ENCODE measurements at places on chromosomes 3 and 15.

- no peak for DNase-seq
Measured at GRCh38 chr3:62281726-62282125, 91.6 kb downstream of the FEZF2 start.

- DNase-seq, result no peak
Measured at GRCh38 chr3:152100491-152101132, 168.1 kb upstream of the MBNL1 start.

GRCh38 chr15:65856821-65857455 is 12.4 kb upstream of the RAB11A start:
- DNase-seq, result peak; percentile 49

- DNase-seq, result no peak
Measured at GRCh38 chr3:50147447-50147846, 7.7 kb upstream of the SEMA3F start.

GRCh38 chr3:187267306-187267705 is 24.2 kb downstream of the MASP1 start:
- DNase-seq, result no peak

- peak; percentile 25 for DNase-seq
Measured at GRCh38 chr3:8458711-8459110, 42.9 kb upstream of the LMCD1 start.

- DNase-seq, result no peak
Measured at GRCh38 chr3:35137612-35138011, 501.7 kb upstream of the ARPP21 start.

DNA sequence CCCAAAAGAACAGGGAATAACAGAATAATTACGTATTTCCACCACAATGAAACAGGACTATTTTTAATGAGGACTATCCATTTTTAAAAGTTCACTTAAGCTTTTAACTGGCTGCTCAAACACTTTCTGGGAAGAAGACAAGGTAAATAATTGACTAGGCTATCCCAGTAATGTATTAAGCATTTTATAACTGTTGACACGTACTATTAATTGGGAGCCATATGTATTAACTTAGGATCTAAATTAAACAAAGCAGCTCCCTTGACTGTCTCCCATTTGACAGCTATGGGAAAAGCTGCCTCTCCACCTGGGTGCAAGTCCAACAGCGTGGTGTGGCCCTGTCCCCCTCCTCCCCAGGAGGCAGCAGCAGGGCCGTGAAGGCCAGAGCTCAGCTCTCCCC is 36.1 kb downstream of the MYO5C start:
- no peak for DNase-seq

DNA sequence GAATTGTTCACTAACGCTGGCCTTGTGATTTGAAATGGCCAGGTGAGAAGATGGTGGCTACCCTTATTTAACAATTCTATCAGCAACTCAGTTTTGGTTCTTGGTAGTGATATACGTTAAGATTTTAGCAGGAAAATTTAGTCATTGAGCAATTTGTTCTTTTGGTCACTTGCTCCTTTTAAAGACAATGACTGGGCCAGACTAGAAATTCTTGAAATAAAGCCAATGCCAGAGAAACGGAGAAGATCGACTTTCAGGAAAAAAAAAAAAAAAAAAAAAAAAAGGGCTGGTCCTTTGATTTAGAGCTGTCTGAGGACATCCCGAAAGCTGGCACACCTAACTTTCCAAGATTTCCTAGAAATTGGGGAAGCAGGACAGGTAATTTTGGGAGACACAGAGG is 178.5 kb downstream of the FNDC3B start:
- peak; percentile 31 for DNase-seq

GRCh38 chr3:182036382-182036781 is 324.7 kb downstream of the SOX2 start:
- DNase-seq, result no peak

- no peak for DNase-seq
Measured at GRCh38 chr3:102084006-102084405, 234.7 kb downstream of the NFKBIZ start.

DNA sequence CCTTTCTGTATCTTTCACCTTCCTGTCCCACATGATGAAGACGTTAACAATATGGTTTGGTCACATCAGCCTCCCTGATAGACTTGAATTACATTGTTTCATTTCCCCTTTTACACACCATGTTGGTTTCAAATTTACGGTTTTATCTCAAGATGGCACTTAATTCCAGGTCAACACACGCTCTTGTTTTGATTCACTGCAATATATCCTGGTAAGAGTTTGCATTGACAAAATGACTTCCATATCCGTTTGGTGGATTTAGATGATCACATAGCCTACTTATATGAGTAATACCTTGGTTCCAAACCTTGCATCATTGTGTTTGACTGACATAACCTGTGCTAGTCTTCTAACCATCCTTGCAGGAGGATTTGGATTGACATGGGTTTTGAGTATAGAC is 499.4 kb downstream of the ROBO1 start:
- no peak for DNase-seq

DNA sequence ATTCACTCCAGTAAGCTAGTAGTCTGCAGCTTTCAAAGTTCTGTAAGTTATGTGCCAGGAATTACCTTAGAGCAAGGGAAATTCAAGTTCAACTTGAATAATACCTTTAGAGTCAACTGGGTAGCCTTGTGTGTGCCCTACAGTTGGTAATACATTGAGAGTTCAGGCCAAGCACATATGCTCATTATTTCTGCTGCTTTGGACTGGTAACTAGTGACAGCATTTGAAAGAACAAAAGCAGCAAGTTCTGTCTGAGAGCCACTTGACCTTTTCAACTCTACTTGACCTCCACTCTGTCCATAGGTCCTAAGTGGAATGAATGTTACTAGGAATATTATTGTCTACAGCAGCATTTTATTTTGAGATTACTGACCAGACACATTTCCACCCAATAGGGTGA is 723.5 kb downstream of the NLGN1 start:
- DNase-seq, result no peak

GRCh38 chr3:116192464-116192863 is 252.8 kb downstream of the LSAMP start:
- DNase-seq, result no peak

DNA sequence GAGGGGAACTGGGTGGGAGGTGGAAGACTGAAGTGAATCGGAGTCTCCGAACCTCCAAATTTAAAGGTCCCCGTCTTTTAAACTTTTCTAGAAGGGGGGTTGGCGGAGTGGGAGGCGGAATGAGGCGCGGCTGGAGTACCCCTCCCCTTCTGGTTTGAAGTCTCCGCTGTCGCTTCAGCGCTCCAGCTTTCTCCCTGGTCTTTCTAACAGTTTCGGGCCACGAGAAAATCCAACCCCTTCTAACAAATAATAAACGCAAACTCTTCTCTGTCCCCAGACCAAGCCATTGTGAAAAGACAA is 2.5 kb upstream of the MECOM start:
- DNase-seq, result no peak

GRCh38 chr3:126983653-126984390 is 907 bp downstream of the PLXNA1 start:
- DNase-seq, result no peak

DNA sequence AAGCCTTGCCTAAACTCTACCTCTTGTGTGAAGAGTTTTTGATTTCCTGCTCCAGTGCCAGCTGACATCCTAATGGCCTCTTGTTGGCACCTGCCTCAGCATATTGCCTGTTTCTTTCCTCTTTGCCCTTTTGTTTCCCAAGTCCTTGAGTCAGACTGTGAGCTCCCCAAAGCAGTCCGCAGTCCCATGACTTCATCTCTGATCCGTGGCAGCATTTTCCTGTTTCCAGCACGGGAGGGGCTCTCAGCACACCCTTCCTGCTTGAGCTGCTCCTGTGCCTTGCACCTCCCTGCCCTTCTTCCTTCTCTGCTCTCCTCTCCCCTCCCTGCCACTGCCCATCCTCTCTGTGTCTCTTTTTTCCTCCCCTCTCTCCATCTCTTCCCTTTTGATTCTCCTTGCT is 179.6 kb downstream of the EPHB1 start:
- DNase-seq, result no peak

DNA sequence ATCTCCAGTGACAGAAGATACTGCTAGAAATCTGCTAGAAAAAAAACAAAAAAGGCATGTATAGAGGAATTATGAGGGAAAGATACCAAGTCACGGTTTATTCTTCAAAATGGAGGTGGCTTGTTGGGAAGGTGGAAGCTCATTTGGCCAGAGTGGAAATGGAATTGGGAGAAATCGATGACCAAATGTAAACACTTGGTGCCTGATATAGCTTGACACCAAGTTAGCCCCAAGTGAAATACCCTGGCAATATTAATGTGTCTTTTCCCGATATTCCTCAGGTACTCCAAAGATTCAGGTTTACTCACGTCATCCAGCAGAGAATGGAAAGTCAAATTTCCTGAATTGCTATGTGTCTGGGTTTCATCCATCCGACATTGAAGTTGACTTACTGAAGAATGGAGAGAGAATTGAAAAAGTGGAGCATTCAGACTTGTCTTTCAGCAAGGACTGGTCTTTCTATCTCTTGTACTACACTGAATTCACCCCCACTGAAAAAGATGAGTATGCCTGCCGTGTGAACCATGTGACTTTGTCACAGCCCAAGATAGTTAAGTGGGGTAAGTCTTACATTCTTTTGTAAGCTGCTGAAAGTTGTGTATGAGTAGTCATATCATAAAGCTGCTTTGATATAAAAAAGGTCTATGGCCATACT is 4.0 kb downstream of the B2M start:
- no peak for DNase-seq

GRCh38 chr3:25532431-25533162 is 104.5 kb downstream of the RARB start:
- DNase-seq, result no peak

DNA sequence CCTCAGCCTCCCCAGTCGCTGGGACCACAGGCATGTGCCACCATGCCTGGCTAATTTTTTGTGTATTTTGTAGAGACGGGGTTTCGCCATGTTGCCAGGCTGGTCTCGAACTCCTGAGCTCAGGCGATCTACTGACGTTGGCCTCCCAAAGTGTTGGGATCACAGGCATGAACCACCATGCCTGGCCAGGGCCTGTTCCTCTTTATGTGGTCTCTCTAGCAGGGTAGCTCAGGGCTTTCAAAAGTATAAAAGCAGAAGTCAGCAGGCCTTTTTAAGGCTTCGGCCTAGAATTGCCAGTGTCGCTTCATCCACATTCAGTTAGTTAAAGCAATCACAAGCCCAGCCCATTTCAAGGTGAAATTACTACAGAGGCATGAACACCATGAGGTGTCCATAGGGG is 7.6 kb downstream of the VHL start:
- no peak for DNase-seq

- peak; percentile 74 for DNase-seq
Measured at GRCh38 chr3:17233398-17233800, 348.6 kb downstream of the PLCL2 start.

DNA sequence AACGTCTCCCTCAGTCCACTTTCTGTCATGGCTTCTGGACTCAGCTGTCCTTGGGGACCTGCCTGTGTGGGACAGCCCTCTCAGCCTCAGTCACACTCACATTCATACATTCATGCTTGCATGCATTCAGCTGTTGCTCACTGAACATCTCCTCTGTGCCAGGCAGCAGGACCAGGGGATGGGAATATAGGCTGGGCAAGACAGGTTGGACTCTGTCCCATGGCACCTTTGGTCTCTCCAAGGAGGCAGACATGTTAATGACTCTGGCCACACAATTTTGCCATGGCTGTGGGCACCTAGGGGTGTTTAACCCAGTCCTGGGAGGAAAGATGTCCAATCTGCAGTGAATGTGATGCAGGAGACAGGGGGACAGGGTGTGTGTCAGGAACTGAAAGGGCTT is 7.8 kb upstream of the DNAH1 start:
- DNase-seq, result no peak

- DNase-seq, result no peak
Measured at GRCh38 chr3:183830187-183830586, 4.8 kb upstream of the MAP6D1 start.

DNA sequence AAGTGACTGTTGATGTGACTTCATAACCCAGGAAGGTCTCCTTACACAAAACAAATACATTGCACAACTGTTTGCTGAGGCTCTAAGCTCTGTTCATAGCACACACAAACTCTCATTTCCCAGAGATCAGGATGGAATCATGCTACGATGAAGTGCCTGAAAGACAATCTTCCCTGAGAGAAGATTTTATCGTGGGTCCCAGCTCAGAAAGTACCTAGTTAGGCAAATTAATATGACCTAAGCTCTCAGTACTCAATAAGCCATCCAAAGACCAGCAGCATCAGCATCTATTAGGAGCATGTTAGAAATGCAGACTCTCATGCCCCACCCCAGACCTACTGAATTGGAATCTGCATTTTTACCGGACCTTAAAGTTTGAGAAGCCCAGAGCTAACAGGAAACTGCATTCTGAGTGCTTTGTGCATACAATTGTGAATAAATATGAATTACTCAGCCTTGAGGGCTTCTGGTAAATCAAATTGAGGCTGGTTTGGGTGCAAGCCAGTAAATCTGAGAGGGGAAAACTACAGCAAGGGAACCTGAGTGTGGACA is 161.5 kb upstream of the C2CD4B start:
- no peak for DNase-seq

- DNase-seq, result peak; percentile 67
Measured at GRCh38 chr3:194422188-194422587, 23.1 kb upstream of the GP5 start.

GRCh38 chr3:165196577-165197480 is 645 bp upstream of the SLITRK3 start:
- no peak for DNase-seq

DNA sequence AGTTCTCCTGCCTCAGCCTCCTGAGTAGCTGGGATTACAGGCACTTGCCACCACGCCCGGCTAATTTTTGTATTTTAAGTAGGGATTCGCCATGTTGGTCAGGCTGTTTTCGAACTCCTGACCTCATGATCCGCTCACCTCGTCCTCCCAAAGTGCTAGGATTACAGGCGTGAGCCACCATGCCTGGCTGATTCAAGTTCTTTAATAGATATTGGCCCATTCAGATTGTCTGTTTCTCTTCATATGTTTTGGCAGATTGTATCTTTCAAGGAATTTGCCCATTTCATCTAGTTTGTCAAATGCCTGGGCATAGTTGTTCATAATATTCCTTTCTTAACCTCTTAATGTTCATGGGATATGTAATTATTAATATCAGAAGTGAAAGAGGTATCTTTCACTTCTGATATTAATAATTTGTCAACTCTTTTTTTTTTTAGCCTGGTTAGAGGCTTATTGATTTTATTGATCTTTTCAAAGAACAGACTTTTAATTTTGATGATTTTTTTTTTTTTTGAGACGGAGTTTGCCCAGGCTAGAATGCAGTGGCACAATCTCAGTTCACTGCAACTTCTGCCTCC is 40.2 kb upstream of the ZFAND6 start:
- DNase-seq, result no peak

DNA sequence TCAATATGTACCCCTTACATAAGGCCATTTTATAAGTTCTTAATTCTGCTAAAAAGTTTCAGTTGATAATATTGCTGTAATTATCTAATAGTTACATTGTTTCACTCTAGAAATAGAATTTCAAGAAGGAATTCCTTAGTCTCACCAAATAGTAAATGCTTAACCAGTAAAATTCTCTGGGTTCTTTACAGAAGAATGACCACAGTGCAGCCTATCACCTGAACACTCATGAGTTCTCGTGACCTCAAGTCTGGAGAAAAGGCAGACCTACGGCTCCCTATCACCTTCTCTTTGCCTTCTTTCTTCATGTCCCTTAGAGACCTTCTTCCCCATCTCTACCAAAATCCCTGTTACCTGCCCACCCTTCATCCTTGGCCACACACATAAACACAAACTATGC is 30.9 kb downstream of the CCDC191 start:
- no peak for DNase-seq
